Brain (organoid and tissue), 16 donors: ENCODE measurements at places on chromosomes 7 and 10.

DNA sequence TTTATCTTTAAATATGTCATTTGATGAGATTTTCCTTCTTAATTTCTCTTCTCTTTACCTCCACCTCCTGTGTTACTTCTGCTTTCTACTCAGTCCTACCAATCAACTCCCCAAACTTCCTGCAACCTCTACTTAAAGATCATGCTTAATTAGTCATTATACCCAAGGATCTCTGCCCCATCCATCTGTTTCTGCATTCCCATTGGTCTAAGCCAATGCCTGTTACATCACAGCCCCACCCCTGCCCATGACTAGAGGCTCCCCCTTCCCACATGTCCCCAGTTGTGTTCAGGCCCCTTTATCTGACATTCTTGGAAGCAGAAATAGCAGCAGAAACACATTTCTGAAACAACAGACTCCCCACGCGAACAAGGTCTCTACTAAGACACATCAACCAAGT, 319.1 kb upstream of the NFE2L3 start:
- no peak for DNase-seq

DNA sequence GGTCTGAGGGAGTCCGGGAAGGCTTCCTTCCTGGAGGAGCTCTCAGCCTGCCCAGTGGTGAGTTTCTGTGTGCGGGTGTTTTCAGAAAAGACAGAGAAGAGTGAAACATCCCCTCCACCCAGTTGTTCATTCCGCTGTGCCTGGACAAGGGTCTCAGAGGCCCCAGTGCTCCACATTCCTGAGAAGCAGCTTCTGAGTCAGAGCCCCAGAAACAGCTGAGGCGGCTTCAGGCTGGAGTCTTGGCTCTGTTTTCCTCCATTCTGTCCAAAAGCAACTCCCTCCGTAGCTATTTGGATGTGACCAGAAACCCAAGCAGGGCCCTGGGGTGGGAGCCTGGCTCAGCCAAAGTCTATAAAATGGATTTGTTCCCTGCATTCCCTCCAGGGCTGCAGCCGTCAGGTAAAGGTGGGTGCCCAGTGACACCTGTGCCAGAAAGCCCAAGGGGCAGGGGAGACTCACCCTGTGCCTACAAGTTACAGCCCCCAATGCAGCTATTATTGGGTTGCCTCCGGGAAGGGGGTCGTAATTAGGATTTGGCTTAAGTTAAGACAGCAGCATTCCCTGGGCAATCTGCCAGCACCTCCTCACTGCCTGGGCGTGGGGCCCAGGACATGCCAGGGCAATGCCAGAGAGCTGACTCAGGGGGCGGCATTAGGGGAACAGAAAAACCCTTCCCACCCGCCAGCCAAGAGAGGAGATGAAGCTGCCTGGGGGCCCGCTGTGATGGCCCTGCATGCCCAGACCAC, 13.1 kb upstream of the CAMK2G start:
- DNase-seq, result peak; percentile 90

GRCh38 chr7:45921699-45922519, 837 bp upstream of the IGFBP3 start:
- DNase-seq, result peak; percentile 67

DNA sequence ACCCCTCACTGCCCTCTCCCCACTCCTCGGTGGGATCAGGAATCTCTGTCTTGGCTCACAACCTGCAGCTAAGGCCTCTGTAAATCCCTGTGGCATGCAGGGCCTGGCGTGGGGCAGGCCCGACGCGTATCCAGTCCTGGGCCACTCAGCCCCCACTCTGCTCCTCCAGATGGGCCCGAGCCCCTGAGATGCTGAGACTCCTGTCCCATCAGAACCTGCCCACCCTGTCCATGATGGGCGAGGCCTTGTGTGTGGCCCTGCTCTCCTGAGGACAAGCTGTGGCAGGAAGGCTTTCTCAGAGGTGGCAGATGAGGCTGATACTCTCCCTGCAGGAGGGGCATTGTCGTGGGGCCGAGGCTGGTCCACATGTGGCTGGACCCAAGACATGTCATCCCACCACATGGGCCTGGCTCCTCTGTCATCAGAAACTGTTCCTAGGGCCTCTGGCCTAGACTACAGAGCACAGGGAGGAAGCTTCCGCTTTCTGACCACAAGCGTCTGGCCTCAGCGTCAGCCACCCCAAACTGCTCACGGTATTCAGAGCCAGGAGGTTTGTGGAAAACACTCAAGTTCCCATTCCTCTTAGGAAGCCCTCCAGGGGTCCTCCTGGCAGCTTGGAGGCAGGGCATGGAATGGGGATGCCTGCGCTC, 6.0 kb downstream of the ALOX5 start:
- DNase-seq, result no peak

DNA sequence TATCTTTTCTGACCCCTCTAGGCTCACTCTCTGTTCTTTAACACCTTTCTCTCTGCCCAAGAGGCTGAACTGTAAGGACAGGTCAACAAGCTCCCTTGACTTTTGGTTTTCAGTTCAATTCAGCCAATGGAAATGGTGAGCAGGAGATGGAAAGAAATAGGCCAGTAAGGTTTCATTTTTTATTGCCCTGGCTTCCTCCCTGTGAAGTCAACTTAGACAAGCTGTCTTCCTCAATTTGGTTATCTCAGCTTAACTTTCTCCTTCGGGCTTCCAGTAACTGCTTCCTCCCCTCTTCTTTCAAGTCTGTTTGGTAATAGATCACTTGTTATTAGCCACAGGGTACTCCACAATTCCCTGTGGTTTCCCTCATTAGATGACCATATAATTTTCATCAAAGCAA, 19.7 kb downstream of the LIPK start:
- DNase-seq, result no peak

- no peak for DNase-seq
Observed at GRCh38 chr10:34758447-34758996, 56.6 kb downstream of the PARD3 start.

DNA sequence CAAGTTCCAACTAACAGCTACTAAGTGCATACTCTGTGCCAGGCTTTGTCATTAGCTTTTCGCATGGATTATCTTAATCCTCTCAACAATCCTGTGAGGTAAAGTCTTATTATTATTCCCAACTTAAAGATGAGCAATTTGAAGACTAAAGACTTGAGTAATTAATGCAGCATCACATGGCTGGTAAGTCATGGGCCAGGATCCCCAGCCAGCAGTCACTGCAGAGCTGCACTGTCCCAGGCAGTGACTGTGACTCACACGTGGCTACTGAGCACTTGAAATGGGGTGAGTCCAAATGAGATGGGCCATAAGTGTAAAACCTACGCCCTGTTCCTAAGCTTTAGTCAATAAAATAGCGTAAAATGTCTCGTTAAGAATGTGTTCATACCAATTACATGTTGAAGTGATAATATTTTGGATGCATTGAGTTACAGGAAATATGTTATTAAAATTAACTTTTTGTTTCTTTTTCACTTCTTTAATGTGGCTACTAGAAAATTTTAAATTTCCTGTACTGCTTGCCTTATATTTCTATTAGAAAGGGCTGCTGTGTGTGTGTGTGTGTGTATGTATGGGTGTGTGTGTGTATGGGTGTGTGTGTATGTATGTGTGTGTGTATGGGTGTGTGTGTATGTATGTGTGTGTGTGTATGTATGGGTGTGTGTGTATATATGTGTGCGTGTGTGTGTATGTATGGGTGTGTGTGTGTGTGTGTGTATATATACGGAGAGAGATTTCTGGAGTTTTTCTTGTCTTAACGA, 756.3 kb downstream of the AUTS2 start:
- no peak for DNase-seq

- no peak for DNase-seq
Observed at GRCh38 chr7:106054156-106054910, 57.8 kb downstream of the SYPL1 start.

DNA sequence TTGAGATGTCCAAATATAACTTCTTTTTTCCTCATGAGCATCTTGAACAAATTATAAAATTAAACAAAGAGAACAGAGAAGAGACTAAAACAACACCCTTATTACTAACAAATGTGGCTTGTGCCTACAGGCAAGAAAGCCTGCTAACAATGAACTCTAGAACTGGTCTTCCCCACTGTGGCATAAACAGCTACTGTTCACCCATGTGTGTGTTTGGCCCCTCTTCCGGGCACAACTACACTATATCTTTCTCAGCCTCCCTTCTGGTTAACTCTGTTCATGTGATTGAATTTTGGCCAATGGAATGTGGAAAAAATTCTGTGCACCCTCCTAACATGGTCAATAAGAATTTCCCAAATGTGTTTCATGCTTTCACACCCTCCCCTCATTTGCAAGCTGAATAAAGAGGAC, 117.0 kb downstream of the KBTBD2 start:
- no peak for DNase-seq

DNA sequence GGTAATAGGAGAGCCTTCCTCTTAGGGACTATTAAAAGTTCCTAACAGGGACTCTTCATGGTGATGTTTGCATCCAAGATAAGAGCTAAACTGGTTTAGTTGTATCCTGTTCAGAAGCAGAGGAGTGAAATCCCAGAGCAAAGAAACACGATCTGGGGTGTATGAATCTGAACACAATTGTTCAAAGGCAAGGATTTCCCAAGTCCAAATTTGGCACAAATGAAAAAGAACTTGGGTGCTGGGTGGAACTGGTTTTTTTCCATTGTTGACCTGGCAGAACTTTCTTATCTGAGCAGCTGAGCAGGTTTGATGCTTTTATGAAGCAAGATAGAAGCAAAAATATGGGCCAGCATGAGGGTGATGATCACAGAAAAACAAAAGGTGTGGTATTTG, 6.0 kb downstream of the AGFG2 start:
- DNase-seq, result no peak

DNA sequence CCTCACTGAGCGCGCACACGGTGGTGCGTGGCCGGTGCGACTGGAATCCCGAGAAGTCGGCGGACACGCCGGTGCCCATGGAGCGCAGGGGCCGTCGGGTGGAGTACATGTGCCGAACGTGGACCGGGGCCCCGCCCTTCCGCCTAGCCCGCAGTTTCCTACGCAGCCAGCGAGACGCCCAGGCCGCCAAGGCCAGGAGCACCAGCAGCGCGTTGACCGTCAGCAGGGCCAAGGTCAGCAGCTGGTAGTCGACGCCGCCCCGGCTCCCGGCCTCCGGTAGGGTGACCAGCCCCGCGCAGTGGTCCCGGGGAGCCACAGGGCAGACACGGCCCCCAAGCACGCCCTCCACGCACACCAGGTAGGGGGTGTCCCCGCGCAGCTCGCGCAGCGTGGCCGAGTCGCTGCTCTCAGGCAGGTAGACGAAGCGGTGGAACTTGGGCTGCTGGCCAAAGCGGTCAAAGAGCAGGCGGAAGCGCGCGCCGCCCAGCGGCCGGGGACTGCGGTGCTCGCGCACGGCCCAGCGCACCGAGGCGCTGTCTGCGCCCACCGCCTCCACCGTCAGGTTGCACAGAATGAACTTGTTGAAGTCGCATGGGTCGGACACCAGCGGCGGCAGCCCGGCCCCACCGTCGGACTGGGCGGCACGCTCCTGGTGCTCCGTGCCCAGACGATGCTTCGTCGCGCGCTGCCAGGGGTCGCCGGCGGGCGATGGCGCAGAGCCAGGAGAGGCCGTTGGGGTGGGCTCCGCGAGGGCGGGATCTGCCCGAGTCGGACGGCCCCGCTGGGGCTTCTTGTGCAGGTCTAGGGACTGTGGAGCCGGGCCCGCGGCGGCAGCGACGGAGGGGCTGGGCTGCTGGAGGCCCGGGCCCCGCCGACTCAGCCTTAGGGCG, 2.2 kb downstream of the TRIL start:
- peak; percentile 80 for DNase-seq

- no peak for DNase-seq
Observed at GRCh38 chr10:100403734-100404133, 56.7 kb downstream of the SCD start.

- DNase-seq, result no peak
Observed at GRCh38 chr7:125506331-125506730, 576.7 kb upstream of the POT1 start.

GRCh38 chr7:98551611-98552273, 65.3 kb upstream of the NPTX2 start:
- no peak for DNase-seq

DNA sequence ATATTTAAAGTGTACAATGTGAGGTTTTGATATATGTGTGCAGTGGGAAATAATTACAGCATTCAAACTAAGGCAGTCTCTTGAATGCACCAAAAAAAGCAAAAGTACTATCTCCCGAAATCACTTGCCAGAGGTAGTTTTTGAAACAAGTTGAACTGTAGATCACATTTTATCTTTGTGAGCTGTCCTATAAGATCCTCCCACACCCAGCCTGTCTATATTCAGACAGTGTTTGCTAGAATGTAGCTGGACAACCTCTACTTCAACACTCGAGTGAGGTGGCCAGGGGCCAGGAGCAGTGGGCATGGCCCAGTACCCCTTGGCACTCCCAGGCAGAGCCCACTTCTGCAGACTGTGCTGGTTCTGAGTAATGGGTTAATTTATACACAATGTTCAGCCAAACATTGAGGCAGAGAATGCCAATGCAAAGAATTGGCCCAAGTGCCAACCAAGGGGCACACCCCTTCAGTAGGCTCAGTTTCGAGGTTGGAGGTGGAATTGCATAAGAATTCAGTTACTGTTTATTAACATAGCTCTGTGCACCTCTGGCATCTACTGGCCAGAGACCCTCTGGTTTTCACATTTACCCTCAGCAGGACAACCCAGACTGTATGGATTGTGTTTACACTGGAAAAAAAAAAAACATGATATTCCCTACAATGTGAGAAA, 70.5 kb downstream of the AHR start:
- DNase-seq, result no peak

DNA sequence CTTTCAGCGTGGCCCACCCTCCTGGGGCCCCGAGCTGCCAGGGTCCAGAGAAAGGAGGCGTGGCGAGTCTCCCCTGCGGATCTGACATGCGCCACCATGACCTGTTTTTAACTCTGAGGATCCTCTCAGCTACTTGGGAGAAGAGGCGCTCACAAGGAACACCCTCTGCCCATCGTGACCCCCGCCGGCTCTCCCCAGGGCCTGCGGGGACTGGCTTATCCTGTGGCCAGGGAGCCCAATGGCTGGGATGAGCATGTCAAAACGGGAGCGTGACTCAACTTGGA, 93.7 kb downstream of the EBF3 start:
- no peak for DNase-seq

- DNase-seq, result no peak
Observed at GRCh38 chr7:42476255-42476654, 239.2 kb upstream of the GLI3 start.

- peak; percentile 63 for DNase-seq
Observed at GRCh38 chr10:119029613-119030420, at the start of gene NANOS1. Gene NANOS1 (plus strand): TSS chr10:119029714. CDS start chr10:119029802, 88 bp downstream.

GRCh38 chr7:157793087-157793353, 456.2 kb downstream of the DNAJB6 start:
- DNase-seq, result no peak

DNA sequence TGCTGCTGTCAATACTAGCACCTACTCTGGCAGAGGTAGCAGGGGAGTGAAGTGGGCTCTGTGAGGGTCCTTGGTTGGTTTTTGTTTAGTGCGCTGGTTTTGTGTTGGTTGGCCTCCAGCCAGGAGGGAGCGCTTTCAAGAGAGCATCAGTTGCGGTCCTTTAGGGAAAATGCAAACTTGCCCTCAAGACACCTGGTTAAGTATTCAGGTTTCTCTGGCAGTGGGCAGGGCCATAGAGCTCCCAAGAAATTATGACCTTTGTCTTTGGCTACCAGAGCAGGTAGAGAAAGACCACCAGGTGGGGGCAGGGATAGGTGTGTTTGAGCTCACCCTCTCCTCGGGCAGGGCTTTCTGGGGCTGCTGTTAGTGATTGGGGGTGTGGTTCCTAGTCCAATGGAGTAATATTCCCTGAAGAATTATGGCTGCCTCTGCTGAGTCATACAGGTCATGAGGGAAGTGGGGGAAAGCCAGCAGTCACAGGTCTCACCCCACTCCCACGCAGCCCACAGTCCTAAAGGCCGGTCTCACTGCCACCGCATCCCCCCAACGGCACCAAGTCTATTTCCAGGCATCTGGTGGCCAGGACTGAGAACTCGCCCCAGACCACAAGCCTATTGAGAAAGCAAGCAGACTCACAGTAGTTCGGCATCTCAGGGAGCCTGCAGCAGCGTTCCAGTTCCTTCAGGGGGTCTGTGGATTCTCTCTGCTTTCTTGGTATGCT, 280.5 kb downstream of the SFMBT2 start:
- DNase-seq, result no peak
